Suprapubic skin (tissue), 4 donors: ENCODE measurements at places on chromosomes 4 and X. TPM values are rescaled to one million over a fixed set of nuclear protein-coding genes. Genes with fewer than 3 reads are reported as not detected.

Gene LRIT3
- 0.38 TPM for total RNA-seq

Gene HTRA3
- 12.0 TPM for total RNA-seq

Gene USP51
- total RNA-seq = 0.11 TPM

Gene MTCP1
- total RNA-seq = 2.3 TPM

Gene CFI
- 2.0 TPM for total RNA-seq

Gene TMPRSS11B
- total RNA-seq = not detected

Gene GAGE12J
- not detected for total RNA-seq

Gene CXCL11
- 0.72 TPM for total RNA-seq

Gene FRMD7
- 0.34 TPM for total RNA-seq

Gene LRCH2
- 1.4 TPM for total RNA-seq

Gene JADE3
- 5.5 TPM for total RNA-seq

Gene STS
- 5.4 TPM for total RNA-seq

Gene TMEM31
- total RNA-seq = not detected

Gene ZNF732
- total RNA-seq = 1.5 TPM

Gene CLGN
- total RNA-seq = 0.51 TPM

Gene CFAP47
- total RNA-seq = not detected

Gene CABS1
- total RNA-seq = not detected

Gene NLRP2B
- not detected for total RNA-seq

Gene PGAM4
- total RNA-seq = not detected

Gene UCHL1
- 13.8 TPM for total RNA-seq

Gene LNX1
- total RNA-seq = 46.6 TPM

Gene SNCA
- 27.4 TPM for total RNA-seq

Gene PABPC1L2B
- not detected for total RNA-seq

Gene USP26
- total RNA-seq = not detected

Gene CACNA1F
- 0.40 TPM for total RNA-seq
